ENCODE measurements at places on chromosomes 7 and 10.

- DNase-seq, result no peak
These were observed 12.2 kb downstream of the FOXP2 start for GRCh38 chr7:114426824-114427223.

- no peak for DNase-seq
These were observed 60.6 kb downstream of the DNAH11 start for GRCh38 chr7:21603462-21603861.

- no peak for DNase-seq
These were observed 54.3 kb downstream of the SMKR1 start for GRCh38 chr7:129556607-129557133.

GRCh38 chr7:3089493-3089892 is 45.8 kb upstream of the CARD11 start:
- DNase-seq, result no peak

- no peak for DNase-seq
These were observed 129.2 kb upstream of the NRBF2 start for GRCh38 chr10:63003816-63004453.

GRCh38 chr10:31935678-31936077 is 7.0 kb upstream of the ARHGAP12 start:
- DNase-seq, result no peak

- DNase-seq, result no peak
These were observed 10.4 kb downstream of the ALDH18A1 start for GRCh38 chr10:95646160-95646559.

All from GM18507 (cell line).